ENCODE measurements at places on chromosomes 3 and 15.
A peak's percentile ranks its signal among the peaks of the same experiment; 100 is the strongest.

GRCh38 chr15:66433726-66434125 lies 47.0 kb downstream of the MAP2K1 start:
- no peak for DNase-seq

DNA sequence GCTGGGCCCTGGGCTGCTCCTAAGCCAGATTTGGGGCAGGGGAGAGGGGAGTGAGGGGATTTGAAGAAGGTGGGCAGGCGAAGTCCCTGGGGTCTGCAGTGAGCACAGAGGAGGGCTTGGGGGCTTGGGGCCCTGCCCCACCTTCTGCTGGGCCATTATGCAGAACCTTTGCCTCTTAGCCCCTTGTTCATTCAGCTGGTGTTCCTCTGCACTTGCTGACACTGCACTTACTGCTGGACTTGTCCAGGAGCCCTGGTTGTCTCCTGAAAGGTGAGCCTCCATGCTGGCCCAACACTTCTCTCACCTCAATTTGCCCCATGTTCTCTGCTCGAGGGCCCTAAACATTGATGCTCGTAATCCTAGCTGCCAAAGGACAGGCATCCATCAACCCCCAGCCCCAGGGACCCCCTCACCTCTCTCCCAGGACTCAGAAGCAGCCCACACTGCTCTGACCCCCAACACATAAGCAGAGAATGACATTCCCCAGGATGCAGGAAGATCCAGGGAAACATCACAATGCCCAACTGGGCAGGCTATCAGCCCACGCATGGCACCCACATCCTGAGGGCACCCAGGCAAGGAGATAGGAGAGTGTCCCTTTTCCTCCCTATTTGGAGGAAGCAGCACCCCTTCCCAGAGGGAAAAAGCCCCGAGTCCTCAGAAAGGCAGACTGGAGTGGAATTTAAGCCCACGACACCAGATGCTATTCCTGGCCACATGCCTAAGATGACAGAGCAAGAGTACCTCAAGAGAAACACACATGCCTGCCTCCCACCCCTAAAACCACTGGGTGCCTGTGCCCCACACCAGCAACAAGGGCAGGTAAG lies 76.8 kb downstream of the ADCY5 start:
- DNase-seq: no peak

GRCh38 chr3:184602372-184603150 lies 41.0 kb downstream of the EPHB3 start:
- DNase-seq: no peak

GRCh38 chr15:79179108-79179561 lies 88.6 kb upstream of the RASGRF1 start:
- no peak for DNase-seq

- peak; percentile 33 for DNase-seq
These were observed 7.8 kb downstream of the SCG5 start for GRCh38 chr15:32649342-32649741.

DNA sequence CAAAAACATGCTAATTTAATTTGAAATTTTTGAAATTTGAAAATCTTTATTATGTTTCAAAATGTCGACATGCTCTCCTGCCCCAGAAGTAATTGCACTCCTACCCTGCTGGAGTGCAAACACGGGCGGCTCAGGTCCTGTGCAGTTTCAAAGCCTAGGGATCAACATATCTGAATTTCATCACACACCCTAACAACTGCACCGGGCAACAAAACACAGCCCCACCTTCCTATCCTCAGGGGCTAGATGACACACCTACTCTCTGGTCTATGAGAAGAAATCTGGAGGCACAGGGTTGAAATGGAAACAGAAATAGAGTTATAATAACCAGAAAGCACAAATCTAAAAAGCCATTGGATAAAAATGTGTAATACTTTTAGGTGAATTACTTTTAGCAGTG lies 61.4 kb downstream of the BFSP2 start:
- DNase-seq: no peak

DNA sequence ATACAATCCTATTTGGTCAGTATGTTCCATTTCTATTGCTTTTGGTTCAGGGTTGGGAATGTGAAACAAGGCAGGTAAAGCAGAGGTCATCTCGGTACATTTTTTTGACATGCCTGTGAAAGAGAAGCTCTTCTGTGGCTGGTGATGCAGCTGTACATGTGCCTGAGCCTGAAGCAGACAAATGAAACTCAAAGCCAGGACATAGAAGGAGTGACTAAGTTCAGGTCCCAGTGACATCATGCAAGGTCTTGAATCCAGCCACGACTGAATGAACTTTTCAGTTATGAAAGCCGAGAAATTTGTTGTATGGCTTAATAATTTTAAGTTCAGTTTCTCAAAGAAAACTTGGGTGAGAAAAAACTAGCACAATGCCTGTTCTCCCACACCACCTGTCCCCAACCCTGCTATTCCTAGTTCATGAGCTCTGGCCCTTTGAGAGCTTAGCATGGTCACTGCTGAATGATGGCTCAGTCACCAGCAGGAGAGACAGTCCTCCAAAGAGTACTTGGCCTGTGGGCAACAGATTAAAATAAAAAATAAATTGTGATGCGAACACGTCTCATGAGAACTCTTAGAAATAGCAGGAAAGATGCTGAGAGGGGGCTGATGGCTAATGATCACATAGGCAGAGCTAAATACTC lies 600.2 kb upstream of the GRM7 start:
- DNase-seq: no peak

GRCh38 chr3:13209634-13209997 lies 136.4 kb upstream of the IQSEC1 start:
- no peak for DNase-seq

DNA sequence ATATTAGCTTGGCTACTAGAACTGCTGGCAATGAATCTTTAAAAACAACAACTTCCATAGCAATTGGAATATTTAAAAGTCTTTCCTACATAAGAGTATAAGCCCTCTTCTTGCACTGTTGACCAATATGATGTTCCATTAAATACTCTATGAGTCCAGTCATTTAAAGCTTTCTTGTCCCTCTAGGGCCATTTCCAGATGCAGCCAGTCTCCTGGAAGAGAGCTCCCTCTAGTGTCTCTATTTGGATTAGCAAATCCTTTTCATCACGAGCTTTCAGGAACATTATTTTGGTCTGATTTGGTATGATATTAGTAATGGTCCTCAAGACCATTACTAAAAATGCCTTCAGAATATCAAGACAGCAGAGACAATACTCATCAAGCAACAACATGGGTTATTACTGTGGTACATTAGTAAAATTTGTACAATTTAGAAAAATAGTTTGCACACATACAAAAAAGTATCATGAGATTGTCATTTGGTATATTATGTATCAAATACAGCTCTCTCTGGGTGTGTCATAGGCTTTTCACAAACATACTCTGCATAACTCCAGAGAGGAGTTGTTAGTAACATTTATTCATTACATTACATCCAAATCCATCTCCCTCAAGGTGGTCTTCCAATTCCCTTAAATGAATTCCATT lies 101.3 kb downstream of the DPH6 start:
- peak; percentile 46 for DNase-seq

Data from fibroblast of gingiva (primary cell).